ENCODE measurements at places on chromosomes 6 and 20. TPM values are rescaled to one million over a fixed set of nuclear protein-coding genes. Genes with fewer than 3 reads are reported as not detected.

- no peaks in the 10 kb centered on the region for H3K27me3 ChIP-seq
- no peak for DNase-seq
- H3K27ac ChIP-seq = no peak overlapping the region
- no peaks in the 10 kb centered on the region for H3K4me1 ChIP-seq
Observed at GRCh38 chr6:165939047-165939446, 228.6 kb downstream of the TBXT start.

BMP7 gene
- not detected for total RNA-seq

- no peak overlapping the region for H3K27ac ChIP-seq
- H3K27me3 ChIP-seq = no peaks in the 10 kb centered on the region
- no peak for DNase-seq
- H3K36me3 ChIP-seq = no peaks in the 10 kb centered on the region
- no peaks in the 10 kb centered on the region for H3K4me1 ChIP-seq
Observed at GRCh38 chr6:97081010-97081590, 156.6 kb downstream of the KLHL32 start.

GRCh38 chr6:148819852-148820251, 73.0 kb downstream of the UST start:
- H3K27me3 ChIP-seq = no peaks in the 10 kb centered on the region
- H3K27ac ChIP-seq = no peak overlapping the region
- DNase-seq = no peak
- H3K36me3 ChIP-seq = no peaks in the 10 kb centered on the region
- H3K4me3 ChIP-seq = no peak overlapping the region

ZNF76 gene
- total RNA-seq = 19.5 TPM

GRCh38 chr6:117974914-117975627, 68.0 kb downstream of the SLC35F1 start:
- H3K4me1 ChIP-seq = no peaks in the 10 kb centered on the region
- H3K27ac ChIP-seq = no peak overlapping the region

NFS1 gene
- total RNA-seq = 31.7 TPM

DNA sequence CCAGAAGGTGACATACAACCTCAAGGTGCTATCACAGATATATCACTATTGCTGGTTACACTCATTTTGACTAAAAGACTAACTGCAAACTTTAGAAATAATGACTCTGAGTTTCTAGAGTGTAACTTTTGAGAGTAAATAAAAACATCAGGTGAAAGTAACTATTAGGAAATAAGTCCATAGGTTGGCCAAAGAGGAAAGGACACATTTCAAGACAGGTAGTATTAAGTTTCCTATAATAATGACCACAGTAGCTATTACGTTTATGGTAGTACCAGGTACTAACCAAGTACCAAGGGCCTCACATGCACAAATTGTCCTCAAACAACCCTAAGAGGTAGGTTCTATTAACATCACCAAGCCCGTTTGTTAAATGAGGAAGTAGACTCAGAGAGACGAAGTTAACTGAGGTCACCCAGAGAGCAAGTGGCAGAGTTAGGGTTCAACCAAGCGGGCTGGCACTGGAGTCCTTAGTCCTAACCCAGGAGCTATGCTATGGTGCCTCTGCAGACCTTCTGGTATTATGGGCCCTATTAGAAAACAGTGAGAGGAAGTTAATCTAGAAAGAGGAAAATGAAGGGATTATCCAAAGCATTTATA, 36.8 kb downstream of the HEBP2 start:
- no peak overlapping the region for H3K27ac ChIP-seq
- no peak overlapping the region for H3K4me3 ChIP-seq
- H3K36me3 ChIP-seq = no peaks in the 10 kb centered on the region
- no peaks in the 10 kb centered on the region for H3K4me1 ChIP-seq
- no peaks in the 10 kb centered on the region for H3K27me3 ChIP-seq

GRCh38 chr20:8518878-8519277, 386.8 kb downstream of the PLCB1 start:
- H3K4me1 ChIP-seq = no peaks in the 10 kb centered on the region
- no peak overlapping the region for H3K27ac ChIP-seq
- no peaks in the 10 kb centered on the region for H3K36me3 ChIP-seq
- H3K4me3 ChIP-seq = no peak overlapping the region

- no peaks in the 10 kb centered on the region for H3K36me3 ChIP-seq
- no peak overlapping the region for H3K4me3 ChIP-seq
- H3K27ac ChIP-seq = no peak overlapping the region
- no peak for DNase-seq
- no peaks in the 10 kb centered on the region for H3K27me3 ChIP-seq
- H3K4me1 ChIP-seq = no peaks in the 10 kb centered on the region
Observed at GRCh38 chr6:104987218-104987617, 30.3 kb downstream of the LIN28B start.

DNA sequence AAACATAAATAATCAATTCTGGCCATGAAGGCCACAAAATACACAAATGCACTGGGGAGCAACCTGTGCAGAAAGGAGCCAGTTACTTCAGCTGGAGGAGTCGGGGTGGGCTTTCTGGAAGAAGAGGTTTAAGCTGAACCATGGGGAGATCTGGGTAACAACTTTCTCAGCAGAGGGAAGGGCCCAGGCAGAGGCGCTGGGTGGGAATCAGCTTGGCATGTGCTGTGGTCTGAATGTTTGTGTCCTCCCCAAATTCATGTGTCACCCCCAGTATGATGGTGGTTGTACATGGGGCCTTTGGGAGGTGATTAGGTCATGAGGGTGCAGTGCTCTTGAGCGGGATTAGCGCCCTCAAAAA, 107.9 kb downstream of the SYCP2 start:
- no peaks in the 10 kb centered on the region for H3K27me3 ChIP-seq
- no peaks in the 10 kb centered on the region for H3K36me3 ChIP-seq
- no peak overlapping the region for H3K4me3 ChIP-seq
- DNase-seq = no peak
- H3K27ac ChIP-seq = no peak overlapping the region

- no peak overlapping the region for H3K4me3 ChIP-seq
- H3K27ac ChIP-seq = no peak overlapping the region
- no peaks in the 10 kb centered on the region for H3K36me3 ChIP-seq
- no peak for DNase-seq
Observed at GRCh38 chr6:106617302-106617701, 12.0 kb downstream of the RTN4IP1 start.

DNA sequence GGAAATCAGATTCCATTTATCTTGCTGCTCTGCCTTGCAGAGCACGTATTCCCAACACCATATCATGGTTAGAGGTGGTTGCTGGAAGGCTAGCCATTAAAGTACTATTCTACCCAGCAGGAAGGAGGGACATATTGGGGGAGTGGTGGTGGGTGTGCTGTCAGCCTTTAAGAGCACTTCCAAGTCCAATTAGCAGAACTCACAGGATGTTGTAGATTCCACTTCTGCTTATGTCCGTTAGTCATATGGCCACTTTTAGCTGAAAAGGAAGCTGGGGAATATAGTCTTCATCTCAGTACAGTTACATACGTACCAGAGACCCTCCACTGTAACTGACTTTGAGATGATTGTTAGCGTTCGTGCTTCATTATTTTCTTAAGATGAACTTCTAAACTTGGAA, 94.4 kb downstream of the SAMD3 start:
- H3K27me3 ChIP-seq = no peaks in the 10 kb centered on the region
- H3K4me3 ChIP-seq = no peak overlapping the region
- H3K36me3 ChIP-seq = no peaks in the 10 kb centered on the region
- H3K4me1 ChIP-seq = no peaks in the 10 kb centered on the region

GRCh38 chr6:106170030-106170791, 84.1 kb downstream of the PRDM1 start:
- no peak overlapping the region for H3K4me3 ChIP-seq
- H3K27ac ChIP-seq = no peak overlapping the region
- no peaks in the 10 kb centered on the region for H3K4me1 ChIP-seq
- no peaks in the 10 kb centered on the region for H3K36me3 ChIP-seq
- DNase-seq = no peak

DNA sequence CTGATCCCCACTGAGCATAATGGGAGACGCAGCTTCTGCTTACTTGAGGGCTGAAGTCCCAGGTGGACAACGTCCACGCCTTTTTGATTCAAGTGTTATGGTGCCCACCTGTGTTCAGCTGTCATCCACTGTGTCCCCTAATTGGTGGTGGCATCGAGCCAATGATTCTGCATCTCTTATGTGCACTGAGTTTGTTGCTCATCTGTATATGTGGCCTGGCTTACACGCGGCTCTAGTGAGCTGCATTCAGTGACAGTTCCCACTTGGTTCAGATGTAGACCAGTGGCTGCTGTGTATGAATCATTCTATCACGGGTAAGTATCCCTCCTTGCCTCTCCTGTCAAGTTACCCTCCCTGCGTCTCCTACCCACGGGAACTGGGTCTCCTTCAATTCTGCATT, 131.2 kb upstream of the CLDN20 start:
- peaks cover 4% of the 10 kb centered on the region for H3K4me1 ChIP-seq
- H3K27ac ChIP-seq = no peak overlapping the region
- DNase-seq = no peak
- no peak overlapping the region for H3K4me3 ChIP-seq
- H3K36me3 ChIP-seq = no peaks in the 10 kb centered on the region
- no peaks in the 10 kb centered on the region for H3K27me3 ChIP-seq

GRCh38 chr20:21708738-21709534, 3.5 kb downstream of the PAX1 start:
- no peak overlapping the region for H3K27ac ChIP-seq
- no peak for DNase-seq
- H3K36me3 ChIP-seq = no peaks in the 10 kb centered on the region
- no peak overlapping the region for H3K4me3 ChIP-seq
- peaks cover 28% of the 10 kb centered on the region for H3K27me3 ChIP-seq

PRSS16 gene
- total RNA-seq = not detected

DNA sequence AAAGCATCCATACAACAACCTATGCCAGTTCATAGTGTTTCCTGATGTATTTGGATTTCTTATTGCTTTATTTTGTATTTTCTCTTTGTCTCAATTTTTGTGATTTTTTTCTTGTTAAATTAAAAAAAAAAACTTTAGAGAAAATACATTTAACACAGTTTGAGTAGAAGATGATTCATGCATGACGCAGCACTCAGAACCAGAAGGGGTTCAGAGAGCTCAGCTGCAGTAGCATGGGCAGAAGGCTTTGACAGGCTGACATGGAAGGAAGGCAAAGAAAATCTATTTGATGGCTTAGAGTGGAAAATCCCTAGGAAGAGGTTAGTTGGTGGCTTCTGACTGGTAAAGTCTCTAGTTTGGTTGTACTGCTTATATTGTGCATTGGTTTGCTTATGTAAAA, 207.2 kb upstream of the STXBP5 start:
- H3K4me1 ChIP-seq = peaks cover 5% of the 10 kb centered on the region
- no peaks in the 10 kb centered on the region for H3K36me3 ChIP-seq
- H3K4me3 ChIP-seq = no peak overlapping the region
- DNase-seq = peak; percentile 83
- no peak overlapping the region for H3K27ac ChIP-seq

DNA sequence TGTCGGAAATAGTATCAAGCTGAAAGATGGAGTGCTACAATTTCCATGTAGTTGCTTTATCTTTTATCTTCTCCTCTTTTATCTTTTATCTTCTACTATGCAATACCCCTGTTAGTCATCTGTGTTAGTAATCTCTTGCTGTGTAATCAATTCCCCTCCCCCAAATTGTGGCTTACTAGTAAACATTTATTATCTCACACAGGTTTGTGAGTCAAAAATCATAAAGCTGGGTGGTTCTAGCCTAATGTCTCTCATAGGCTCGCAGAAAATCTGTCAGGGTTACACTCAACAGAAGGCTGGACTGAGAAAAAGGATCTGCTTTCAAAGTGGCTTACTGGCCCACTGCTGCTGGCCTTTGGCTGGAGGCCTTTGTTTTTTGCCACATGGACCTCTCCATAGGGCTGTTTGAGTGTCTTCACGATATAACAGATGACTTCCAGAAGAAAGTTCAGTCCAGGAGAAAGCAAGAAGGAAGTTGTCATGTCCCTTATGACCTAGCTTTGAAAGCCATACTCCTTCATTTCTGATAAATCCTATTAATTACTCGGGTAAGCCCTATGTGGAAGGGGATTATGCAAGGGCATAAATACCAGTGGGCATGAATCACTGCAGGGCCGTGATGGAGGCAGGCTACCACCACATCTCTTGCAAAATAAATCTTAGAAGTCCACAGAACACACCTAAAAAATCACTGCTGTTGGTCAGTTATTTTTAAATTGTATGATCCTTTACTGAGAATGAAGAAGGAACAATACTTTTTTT, 24.5 kb upstream of the PTCHD4 start:
- no peaks in the 10 kb centered on the region for H3K4me1 ChIP-seq
- DNase-seq = peak; percentile 88
- H3K4me3 ChIP-seq = no peak overlapping the region

TRIM38 gene
- 14.4 TPM for total RNA-seq

GRCh38 chr6:153962555-153962954, 76.5 kb upstream of the OPRM1 start:
- H3K27ac ChIP-seq = no peak overlapping the region
- H3K4me3 ChIP-seq = no peak overlapping the region
- no peaks in the 10 kb centered on the region for H3K36me3 ChIP-seq
- no peaks in the 10 kb centered on the region for H3K27me3 ChIP-seq

DNA sequence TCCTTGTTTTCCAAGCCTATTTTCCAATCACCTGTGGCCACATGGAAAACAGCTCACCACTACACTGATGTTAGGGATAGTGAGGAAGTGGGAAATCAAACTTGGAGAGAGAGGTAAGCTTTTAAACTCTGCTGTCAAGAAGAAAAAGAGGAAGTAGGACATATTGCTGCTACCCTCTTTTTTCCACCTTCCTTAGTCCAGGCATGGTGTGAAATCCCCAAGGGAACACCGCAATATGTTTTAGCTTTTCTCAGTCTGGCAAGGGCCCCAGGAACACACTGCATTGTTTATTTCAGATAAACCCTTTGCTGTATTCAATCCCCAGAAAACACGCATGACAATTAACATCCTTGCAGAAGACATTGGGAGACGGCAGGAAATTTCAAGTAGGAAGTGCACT, 61.3 kb downstream of the HS3ST5 start:
- no peaks in the 10 kb centered on the region for H3K27me3 ChIP-seq
- H3K4me3 ChIP-seq = no peak overlapping the region
- DNase-seq = no peak

DNA sequence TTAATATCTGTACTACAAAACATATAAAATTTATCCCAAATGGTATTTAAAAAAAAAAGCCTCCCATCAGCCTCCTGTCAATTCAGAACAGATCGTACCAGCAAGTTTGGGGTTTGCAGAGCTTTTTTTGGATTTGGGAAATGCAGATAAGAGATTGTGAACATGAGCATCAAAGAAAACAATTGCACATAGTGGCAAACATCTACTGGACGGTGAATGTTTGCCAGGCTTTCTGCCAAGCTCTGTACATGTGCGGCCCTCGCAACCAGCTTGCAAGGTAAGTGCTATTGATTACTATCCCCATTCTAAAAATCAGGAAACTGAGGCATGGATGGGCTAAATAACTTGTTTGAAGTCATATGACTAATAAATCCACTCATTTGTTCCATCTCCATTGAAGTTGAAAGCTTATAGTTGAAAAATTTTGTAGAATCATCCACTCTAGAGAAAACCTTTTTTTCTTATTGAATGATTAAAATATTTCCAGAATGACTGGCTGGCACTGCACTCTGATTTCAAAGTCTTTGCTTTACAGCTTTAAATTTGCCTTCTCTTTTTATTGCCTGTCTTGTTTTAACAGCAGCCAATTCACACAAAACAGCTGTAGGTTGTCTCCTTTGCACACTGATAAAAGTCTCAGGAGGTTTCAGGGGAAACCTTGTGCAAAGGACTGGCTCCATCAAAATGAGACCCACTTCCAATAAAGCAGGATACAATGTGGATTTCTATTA, 37.4 kb upstream of the SIRT5 start:
- no peak overlapping the region for H3K27ac ChIP-seq
- H3K4me1 ChIP-seq = no peaks in the 10 kb centered on the region
- no peaks in the 10 kb centered on the region for H3K27me3 ChIP-seq
- DNase-seq = peak; percentile 42
- no peak overlapping the region for H3K4me3 ChIP-seq

All from fibroblast of lung (primary cell).